Trophoblast cell (in vitro differentiated cells and primary cell): ENCODE measurements at places on chromosomes 1 and 21.
A peak's percentile ranks its signal among the peaks of the same experiment; 100 is the strongest.

DNA sequence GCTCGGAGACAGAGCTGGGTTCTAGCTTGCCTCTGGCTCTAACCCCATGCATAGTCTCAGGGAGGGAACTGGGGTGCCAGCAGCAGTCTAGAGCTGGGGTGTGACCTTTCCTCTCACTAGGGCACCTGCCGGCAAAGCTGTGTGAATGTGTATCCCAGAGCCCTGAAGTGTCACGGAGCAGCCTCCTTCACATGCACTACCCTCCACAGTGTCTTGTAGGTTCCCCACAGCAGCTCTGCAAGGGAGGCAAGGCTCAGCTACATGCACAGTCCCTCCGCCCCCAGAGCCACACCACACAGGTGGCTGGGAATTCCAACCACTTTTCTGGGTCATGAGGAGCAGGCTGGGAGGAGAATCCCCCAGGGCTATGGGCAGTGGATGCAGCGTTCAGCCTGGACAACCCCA, 7.7 kb upstream of the HPCA start:
- peak; percentile 20 for DNase-seq

- DNase-seq: no peak
Observed at GRCh38 chr1:242712248-242712647, 187.8 kb upstream of the PLD5 start.

DNA sequence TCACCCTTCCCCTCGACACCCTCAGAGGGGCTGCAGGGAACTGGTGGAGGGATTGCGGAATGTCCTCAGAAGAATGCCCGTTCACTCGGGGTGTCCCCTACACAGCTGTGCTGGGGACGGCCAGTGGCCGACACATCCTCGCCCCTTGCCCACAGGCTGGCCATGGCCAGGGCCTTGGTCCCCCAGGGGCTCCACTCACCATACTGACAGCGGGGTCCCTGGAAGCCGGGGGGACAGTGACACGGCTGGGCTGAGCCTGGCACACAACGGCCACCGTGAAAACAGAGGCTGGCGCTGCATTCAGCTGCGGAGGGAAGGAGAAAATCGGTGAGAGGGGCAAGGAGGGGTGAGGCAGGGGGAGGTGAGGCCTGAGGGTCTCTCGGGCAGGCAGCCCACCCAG, 31.7 kb downstream of the MEGF6 start:
- no peak for DNase-seq

GRCh38 chr1:167510881-167511280, 7.4 kb downstream of the CD247 start:
- DNase-seq: no peak

GRCh38 chr1:201539561-201540431, 869 bp downstream of the NAV1 start:
- peak; percentile 88 for DNase-seq

- no peak for DNase-seq
Observed at GRCh38 chr1:107794571-107794970, 170.4 kb downstream of the VAV3 start.

DNA sequence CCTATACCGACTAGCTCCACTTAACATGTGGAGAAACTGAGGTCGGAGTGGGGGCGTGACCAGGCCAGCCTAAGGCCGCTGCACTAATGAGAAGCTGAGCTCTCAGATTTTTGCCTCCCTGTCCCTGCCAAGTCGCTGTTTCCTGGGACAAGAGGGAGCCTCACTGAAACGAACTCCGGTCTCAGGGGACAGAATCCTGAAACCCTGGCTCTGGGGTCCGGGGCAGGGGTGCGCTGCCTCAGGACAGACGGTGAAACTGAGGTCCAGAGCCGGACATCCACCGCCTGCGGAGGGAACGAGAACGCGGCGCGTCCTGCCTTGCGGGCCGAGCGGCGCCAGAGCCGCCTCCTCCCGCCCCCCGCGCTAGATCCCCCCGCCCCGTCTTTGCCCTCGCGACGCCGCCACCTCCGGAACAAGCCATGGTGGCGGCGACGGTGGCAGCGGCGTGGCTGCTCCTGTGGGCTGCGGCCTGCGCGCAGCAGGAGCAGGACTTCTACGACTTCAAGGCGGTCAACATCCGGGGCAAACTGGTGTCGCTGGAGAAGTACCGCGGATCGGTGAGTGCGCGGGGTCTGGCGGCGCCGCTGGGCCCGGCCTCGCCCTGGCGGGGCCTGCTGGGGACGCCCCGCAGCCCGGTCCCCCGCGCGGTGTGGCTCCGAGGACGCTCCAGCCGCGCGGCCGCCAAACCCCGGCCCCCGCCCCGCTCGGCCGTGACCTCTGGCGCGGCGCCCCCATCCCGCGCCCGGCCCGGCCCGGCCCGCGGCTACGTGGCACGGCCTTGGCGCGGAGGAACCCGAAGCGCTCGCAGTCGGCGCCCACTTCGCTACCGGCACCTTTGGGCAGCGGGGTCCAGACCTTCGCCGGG, at the start of gene GPX7:
TSS of gene GPX7 (plus strand) at position 381 of the 865 bp plus-strand sequence. CDS start at position 420, 39 bp downstream.
- DNase-seq: peak; percentile 46

GRCh38 chr21:16751695-16752474, 761.0 kb upstream of the CXADR start:
- no peak for DNase-seq

- peak; percentile 2 for DNase-seq
Observed at GRCh38 chr1:21706151-21706835, 37.1 kb upstream of the RAP1GAP start.
